Stimulated activated CD4-positive, alpha-beta T cell treated with anti-CD3 and anti-CD28 coated beads, Interleukin-12 subunit alpha, Interleukin-12 subunit beta, amount 100 ng/mL, for 24 hours (primary cell): ENCODE measurements at places on chromosomes 13 and 19.

GRCh38 chr13:89897681-89898080 is 1449.8 kb upstream of the MIR17HG start:
- DNase-seq: no peak

GRCh38 chr19:47274891-47275761 is 441 bp downstream of the INAFM1 start:
- DNase-seq: no peak

DNA sequence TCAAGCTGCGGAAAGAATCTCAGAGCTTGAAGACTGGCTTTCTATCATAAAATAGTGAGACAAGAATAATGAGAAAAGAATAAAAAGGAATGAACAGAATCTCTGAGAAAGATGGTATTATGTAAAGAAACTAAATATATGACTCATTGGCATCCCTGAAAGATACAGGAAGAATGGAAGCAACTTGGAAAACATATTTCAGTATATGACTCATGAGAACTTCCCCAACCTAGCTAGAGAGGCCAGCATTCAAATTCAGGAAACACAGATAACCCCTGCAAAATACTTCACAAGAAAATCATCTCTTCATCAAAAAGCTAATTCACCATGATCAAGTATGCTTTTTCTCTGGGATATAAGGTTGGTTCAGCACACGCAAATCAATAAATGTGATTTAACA is 2318.0 kb downstream of the PCDH9 start:
- no peak for DNase-seq

- no peak for DNase-seq
Measured at GRCh38 chr13:30043631-30043925, 193.2 kb upstream of the UBL3 start.

DNA sequence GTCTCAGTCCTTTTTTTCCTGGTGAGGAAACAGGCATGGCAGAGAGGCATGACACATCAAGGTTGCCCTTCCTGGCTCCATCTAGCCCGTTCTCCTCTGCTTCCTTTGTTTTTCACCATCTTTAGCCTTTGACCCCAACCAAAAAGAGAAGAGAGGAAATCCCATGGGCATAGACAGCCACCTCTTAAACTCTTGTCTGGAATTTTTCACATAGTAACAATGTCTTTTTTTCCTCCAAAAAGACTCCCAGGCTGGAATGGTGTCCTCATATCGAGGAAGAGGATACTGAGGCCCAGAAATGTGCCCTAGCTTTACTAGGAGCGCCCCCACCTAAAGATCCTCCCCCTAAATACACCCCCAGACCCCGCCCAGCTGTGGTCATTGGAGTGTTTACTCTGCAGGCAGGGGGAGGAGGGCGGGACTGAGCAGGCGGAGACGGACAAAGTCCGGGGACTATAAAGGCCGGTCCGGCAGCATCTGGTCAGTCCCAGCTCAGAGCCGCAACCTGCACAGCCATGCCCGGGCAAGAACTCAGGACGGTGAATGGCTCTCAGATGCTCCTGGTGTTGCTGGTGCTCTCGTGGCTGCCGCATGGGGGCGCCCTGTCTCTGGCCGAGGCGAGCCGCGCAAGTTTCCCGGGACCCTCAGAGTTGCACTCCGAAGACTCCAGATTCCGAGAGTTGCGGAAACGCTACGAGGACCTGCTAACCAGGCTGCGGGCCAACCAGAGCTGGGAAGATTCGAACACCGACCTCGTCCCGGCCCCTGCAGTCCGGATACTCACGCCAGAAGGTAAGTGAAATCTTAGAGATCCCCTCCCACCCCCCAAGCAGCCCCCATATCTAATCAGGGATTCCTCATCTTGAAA is at the start of gene GDF15:
Gene GDF15, plus strand, starts transcription at position 484 of the 868 bp plus-strand sequence. Its CDS starts 32 bp downstream, at position 516.
- peak; percentile 15 for DNase-seq
